ENCODE measurements at places on chromosomes 5 and 9.

- no peak for DNase-seq
Measured at GRCh38 chr5:80799041-80799440, 144.3 kb upstream of the DHFR start.

- no peak for DNase-seq
Measured at GRCh38 chr5:98042961-98043360, 730.5 kb upstream of the RGMB start.

- DNase-seq, result no peak
Measured at GRCh38 chr5:38923661-38924451, 78.0 kb downstream of the OSMR start.

GRCh38 chr9:93057042-93057702, 1.3 kb upstream of the SUSD3 start:
- DNase-seq, result no peak

GRCh38 chr9:92247981-92248380, 45.5 kb downstream of the IARS1 start:
- DNase-seq, result no peak
